ENCODE measurements at places on chromosomes 7 and 10.

DNA sequence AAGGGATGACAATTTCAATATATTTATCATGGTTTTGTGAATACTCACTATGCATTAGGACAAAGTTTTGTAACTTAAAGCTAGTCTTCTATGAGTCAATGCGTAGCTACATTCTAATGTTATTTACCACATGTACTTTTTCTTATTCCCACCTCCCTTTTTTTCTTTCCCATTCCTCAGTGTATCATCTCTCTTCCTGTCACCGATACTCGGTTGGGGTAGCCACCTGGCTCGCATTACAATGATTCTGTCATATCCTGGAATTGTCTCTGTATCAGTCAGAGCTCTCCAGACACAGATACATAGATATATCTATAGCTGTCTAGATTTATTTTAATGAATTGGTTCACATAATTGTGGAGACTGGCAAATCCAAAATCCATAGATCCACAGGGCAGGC is 9.8 kb upstream of the RALA start:
- DNase-seq: no peak

- peak; percentile 72 for DNase-seq
These were observed 52.5 kb downstream of the PRF1 start for GRCh38 chr10:70549962-70550458.

GRCh38 chr7:21867816-21868575 is 77.7 kb downstream of the CDCA7L start:
- DNase-seq: no peak

- no peak for DNase-seq
These were observed 124.6 kb upstream of the RSU1 start for GRCh38 chr10:16941870-16942269.

- DNase-seq: no peak
These were observed 66.2 kb downstream of the RHOBTB1 start for GRCh38 chr10:60877777-60878120.

GRCh38 chr7:107934991-107935770 is 44.2 kb downstream of the DLD start:
- no peak for DNase-seq

- no peak for DNase-seq
These were observed 120.0 kb downstream of the UBE2H start for GRCh38 chr7:129832701-129833227.

- no peak for DNase-seq
These were observed 439.1 kb downstream of the AUTS2 start for GRCh38 chr7:70037171-70037933.

DNA sequence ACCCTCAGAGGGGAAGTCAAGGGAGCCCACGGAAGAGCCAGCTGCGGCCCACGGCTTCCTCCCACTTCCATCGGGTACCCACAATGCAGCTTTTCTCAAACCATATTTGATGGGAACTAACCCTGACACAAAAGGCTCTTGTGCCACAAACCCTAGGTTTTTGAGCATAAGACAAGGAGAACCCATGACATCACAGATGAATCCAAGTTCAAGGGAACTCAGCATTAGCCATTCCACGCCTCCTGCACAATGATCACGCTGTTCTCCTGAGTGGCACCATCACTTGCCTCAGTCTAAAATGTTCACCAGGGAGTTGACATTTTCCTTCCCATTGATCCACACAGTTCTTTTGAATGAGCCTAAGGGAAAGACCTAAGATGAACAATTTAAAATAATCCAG is 70.4 kb downstream of the ITIH5 start:
- DNase-seq: no peak

All from CD4-positive, alpha-beta T cell treated with Interleukin-21 for 1 hour (primary cell).